ENCODE measurements at places on chromosomes 2 and 18.
A peak's percentile ranks its signal among the peaks of the same experiment; 100 is the strongest.

DNA sequence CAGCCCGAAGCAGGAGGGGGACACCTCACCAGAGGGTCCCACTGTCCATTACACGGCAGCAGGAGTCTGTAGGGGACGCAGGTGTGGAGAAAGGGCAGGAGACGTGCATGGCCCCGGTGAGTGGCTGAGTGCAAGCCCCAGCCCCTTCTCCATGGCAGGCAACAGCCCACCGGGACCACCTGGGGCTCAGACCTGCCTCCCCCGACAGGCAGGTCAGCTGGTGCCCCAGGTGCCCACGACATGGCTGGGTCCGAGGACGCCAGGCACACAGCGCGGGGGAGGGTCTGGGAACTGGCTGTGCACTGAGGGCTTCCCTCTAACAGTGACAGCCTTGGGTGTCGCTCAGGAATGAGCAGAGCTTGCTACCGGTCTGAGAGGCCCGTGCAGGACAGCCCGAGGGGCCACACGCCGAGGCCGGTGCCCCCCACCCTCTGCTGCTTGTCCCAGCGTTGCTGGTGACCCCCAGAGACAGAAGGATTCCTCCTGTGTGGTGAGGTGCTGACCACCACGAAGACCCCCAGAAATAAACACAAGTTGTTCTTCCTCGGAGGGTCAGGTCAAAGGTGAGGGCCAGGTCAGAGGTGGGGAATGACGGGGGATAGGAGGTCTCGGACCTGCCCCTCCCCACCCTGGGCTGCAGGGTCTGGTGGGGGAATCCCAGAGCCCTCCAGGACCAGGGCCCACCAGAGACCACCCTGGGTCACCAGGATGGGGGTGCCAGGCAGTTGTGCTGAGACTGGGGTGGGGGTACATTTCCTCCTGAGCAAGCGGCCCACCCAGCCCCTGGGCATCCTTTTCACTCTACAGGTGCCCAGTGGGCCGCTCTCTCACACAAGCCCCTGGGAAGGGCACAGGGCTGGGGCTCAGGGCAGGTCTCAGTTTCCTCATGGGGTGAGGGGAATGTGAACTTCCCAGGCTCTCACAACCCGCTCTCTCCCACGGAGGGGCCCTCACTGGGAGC is 50.6 kb downstream of the SLC66A2 start:
- DNase-seq = peak; percentile 75

DNA sequence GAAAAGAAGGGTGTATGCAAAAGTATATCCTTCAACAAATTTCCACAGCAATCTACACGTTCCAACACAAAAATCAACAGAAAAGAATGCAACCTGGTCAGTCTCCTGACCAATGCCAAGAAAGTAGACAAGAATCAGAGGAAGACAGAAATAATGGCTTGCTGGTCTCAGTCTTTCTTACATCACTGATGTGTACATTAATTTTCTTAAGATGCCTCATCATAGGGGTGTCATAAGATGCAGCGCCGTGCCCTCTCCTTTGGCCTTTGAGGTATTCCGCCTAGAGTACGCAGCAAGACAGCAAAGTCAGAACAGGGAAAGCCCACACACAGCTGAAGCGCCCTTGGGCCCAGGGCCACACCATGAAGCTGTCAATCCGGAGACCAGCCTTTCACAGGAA is 112.9 kb downstream of the RIF1 start:
- no peak for DNase-seq

DNA sequence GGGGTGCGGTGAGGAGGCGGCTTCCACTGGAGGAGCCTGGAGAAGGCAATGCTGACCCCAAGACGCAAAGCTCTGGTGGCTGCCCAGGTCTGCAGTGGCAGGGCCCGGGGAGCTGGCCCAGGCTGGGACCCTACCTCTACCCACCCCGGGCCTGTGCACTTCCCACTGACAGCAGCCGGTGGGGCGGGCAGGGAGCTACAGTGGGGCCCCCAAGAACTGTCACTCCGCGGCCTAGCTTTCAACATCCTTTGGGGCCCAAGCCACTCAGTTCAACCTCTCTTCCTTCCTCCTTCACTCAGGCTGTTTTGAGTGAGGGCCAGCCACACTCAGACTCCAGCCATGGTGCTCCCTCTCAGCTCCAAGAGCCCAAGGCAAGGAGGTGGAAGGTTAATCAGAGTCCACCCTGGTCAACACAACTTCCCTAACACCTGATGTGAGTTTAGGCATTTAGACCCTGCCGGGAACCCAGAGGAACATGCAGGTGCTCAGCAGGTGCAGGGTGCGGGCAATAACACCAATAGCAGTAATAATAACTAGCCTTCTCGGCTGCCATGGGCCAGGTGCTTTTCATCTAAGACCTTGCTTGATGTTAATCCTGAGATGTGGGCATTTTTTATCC is 93.6 kb downstream of the ZFP36L2 start:
- no peak for DNase-seq

- no peak for DNase-seq
Measured at GRCh38 chr2:113134717-113135116, 7.3 kb downstream of the IL1RN start.
